Activated naive CD4-positive, alpha-beta T cell treated with anti-CD3 and anti-CD28 coated beads, Interleukin-2, amount 50 U/mL, for 16 hours (primary cell): ENCODE measurements at places on chromosomes 5 and 9.

DNA sequence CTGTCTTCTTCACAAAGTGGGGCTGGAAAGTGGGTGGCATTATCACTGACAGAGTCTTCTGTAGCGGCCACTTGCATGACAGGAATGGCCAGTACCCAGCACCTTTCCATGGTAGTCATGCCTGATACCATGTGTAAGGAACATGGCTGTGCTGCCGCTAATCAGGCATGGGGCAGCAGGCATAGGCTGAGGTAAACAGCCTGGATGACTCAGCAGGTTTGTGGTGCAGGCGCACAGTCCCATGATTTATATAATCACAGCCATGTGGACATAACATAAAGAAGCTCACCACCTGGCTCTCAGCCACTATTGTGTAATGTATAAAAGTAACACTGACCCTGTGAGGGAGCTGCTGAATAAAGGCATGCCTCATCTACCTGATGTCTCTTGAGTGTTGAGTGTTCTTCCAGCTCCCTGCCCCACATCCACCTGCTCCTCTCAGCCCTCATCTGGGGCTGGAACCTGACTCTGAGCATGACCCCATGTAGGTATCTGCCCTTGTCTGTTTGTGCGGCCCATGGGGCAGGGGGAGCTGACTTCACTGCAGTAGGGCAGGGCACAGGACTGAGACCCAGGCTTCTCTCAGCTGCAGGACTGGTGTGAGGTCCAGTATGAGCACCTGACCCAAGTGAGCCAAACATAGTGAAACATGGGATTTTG, 13.2 kb upstream of the ICE1 start:
- DNase-seq: no peak

DNA sequence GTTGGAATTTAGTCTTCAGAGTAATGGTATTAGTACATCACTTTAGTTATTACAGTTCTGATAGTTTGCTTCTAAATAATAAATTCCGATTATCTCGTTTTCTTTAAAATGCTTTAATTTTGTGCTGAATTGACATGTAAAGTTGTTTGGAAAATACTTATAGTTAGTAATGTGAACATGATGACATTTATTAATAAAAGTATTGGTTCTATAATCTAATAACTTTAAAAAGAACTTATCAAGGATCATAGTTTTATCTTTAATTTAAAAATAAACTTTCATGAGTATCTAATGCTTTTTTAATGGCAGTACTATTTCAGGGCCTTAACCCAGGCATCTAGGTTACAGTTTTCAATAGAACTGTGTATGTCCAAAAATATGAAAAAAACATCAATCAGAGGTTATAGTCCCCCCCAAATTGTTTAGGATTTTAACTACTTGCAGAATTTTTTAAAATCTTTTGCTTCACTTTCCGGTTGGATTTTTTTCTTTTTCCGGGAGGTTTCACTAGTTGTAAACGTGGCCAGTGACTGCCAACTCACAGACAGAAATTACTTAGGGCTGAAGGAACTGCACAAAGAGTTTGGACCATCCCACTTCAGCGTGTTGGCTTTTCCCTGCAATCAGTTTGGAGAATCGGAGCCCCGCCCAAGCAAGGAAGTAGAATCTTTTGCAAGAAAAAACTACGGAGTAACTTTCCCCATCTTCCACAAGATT, 680 bp downstream of the GPX8 start:
- no peak for DNase-seq

- no peak for DNase-seq
These were observed 86.1 kb downstream of the F2RL2 start for GRCh38 chr5:76537073-76537543.

- DNase-seq: no peak
These were observed 488 bp upstream of the MCTP1 start for GRCh38 chr5:95285409-95285755.

DNA sequence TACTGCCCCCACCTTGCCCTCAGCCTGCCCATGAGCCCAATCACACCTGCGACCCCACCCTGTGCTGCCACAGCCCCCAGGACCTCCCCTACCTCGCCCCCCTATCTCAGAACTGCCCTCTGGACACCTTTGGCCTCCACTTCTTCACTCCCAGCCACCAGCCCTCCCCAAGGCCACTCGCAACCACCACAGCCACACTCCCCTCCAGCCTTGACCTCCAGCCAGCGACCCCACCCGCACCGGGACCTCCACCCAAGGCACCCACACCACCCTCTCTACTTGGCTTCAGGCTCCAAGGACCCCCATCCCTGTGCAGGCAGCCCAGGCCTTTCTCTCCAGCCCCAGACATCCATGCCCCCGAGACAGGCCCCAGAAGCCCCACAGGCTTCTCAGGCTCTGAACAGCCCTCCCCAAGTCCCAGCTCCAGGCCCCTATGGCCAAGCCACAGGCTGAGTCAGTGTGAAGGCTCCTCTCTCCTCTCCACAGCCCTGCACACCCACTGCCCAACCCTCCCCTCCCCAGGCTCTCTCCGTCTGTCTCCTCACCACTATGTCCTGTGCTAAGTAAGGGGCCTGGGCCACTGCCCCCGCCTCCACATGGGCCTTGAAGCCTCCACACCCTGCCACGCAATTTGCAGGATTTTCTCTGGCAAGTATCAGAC, 2.0 kb downstream of the AK1 start:
- DNase-seq: no peak
